ENCODE measurements at places on chromosomes 13 and 19. TPM values are rescaled to one million over a fixed set of nuclear protein-coding genes. Genes with fewer than 3 reads are reported as not detected.

Gene C19orf18
- total RNA-seq: 2.1 TPM

Gene DCT
- 0.26 TPM for total RNA-seq

Gene ZNF112
- 4.5 TPM for total RNA-seq

Gene CEACAM4
- 0.91 TPM for total RNA-seq

Gene C13orf46
- total RNA-seq: 0.65 TPM

Gene NFIX
- total RNA-seq: 133 TPM

Gene ANGPTL4
- 81.6 TPM for total RNA-seq

Gene SYCN
- total RNA-seq: not detected

Gene ZFP28
- total RNA-seq: 4.8 TPM

Gene FBXO27
- total RNA-seq: 19.2 TPM

Gene FGF9
- 5.9 TPM for total RNA-seq

Gene FFAR2
- 0.47 TPM for total RNA-seq
